ENCODE measurements at places on chromosomes 16 and 17. TPM values are rescaled to one million over a fixed set of nuclear protein-coding genes. Genes with fewer than 3 reads are reported as not detected.
A peak's percentile ranks its signal among the peaks of the same experiment; 100 is the strongest.

DNA sequence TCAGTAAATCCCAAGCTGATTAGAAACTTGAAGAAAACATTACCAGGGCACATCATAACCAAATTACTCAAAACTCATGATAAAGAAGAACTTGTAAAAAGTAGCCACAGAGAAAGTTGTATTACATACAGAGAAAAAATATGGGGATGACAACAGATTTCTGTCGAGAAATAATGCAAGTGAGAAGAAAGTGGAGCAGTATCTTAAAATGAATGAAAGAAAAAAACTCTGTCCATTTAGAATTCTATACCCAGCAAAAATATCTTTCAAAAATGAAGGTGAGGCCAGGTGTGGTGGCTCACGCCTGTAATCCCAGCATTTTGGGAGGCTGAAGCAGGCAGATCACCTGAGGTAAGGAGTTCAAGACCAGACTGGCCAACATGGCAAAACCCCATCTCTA is 165.9 kb downstream of the PARN start:
- no peak overlapping the region for H3K27ac ChIP-seq
- no peaks in the 10 kb centered on the region for H3K4me1 ChIP-seq
- no peak for DNase-seq
- no peaks in the 10 kb centered on the region for H3K36me3 ChIP-seq
- H3K4me3 ChIP-seq, result no peak overlapping the region
- no peaks in the 10 kb centered on the region for H3K27me3 ChIP-seq

- no peaks in the 10 kb centered on the region for H3K4me1 ChIP-seq
- H3K27ac ChIP-seq, result no peak overlapping the region
- no peak for DNase-seq
- no peak overlapping the region for H3K4me3 ChIP-seq
- H3K27me3 ChIP-seq, result no peaks in the 10 kb centered on the region
These were observed 62.1 kb upstream of the ADAMTS18 start for GRCh38 chr16:77496934-77497333.

GRCh38 chr16:8257561-8257960 is 332.8 kb downstream of the TMEM114 start:
- H3K4me1 ChIP-seq, result no peaks in the 10 kb centered on the region
- H3K36me3 ChIP-seq, result no peaks in the 10 kb centered on the region
- H3K4me3 ChIP-seq, result no peak overlapping the region
- no peak for DNase-seq

- H3K4me1 ChIP-seq, result no peaks in the 10 kb centered on the region
- no peaks in the 10 kb centered on the region for H3K27me3 ChIP-seq
- H3K4me3 ChIP-seq, result no peak overlapping the region
These were observed 45.6 kb downstream of the LYRM1 start for GRCh38 chr16:20946015-20946629.

- DNase-seq, result no peak
- peaks cover 13% of the 10 kb centered on the region for H3K4me1 ChIP-seq
- no peak overlapping the region for H3K4me3 ChIP-seq
- no peak overlapping the region for H3K27ac ChIP-seq
- peaks cover 2% of the 10 kb centered on the region for H3K27me3 ChIP-seq
- no peaks in the 10 kb centered on the region for H3K36me3 ChIP-seq
These were observed 62.0 kb upstream of the DNAJA2 start for GRCh38 chr16:47035436-47035835.

- H3K27ac ChIP-seq, result no peak overlapping the region
- no peaks in the 10 kb centered on the region for H3K27me3 ChIP-seq
- H3K36me3 ChIP-seq, result no peaks in the 10 kb centered on the region
- H3K4me3 ChIP-seq, result no peak overlapping the region
- H3K4me1 ChIP-seq, result peaks cover 11% of the 10 kb centered on the region
These were observed 33.4 kb downstream of the TRAF4 start for GRCh38 chr17:28777178-28777577.

GRCh38 chr16:1468426-1468810 is 6.4 kb downstream of the CLCN7 start:
- H3K4me3 ChIP-seq, result no peak overlapping the region
- no peak for DNase-seq
- no peaks in the 10 kb centered on the region for H3K27me3 ChIP-seq
- peaks cover 7% of the 10 kb centered on the region for H3K36me3 ChIP-seq

- H3K27ac ChIP-seq, result no peak overlapping the region
- no peaks in the 10 kb centered on the region for H3K36me3 ChIP-seq
- peaks cover 7% of the 10 kb centered on the region for H3K4me1 ChIP-seq
- no peak for DNase-seq
- H3K27me3 ChIP-seq, result no peaks in the 10 kb centered on the region
- H3K4me3 ChIP-seq, result no peak overlapping the region
These were observed 221.0 kb upstream of the HS3ST3A1 start for GRCh38 chr17:13822700-13823099.

GRCh38 chr16:56864960-56865359 is at the start of gene SLC12A3:
Gene SLC12A3 (plus strand): TSS chr16:56865207. CDS start chr16:56865236, 29 bp downstream.
- no peak for DNase-seq
- H3K4me3 ChIP-seq, result no peak within 1 kb of the TSS
- no peaks in the 10 kb centered on the region for H3K27me3 ChIP-seq
- no peak within 1 kb of the TSS for H3K27ac ChIP-seq

DNA sequence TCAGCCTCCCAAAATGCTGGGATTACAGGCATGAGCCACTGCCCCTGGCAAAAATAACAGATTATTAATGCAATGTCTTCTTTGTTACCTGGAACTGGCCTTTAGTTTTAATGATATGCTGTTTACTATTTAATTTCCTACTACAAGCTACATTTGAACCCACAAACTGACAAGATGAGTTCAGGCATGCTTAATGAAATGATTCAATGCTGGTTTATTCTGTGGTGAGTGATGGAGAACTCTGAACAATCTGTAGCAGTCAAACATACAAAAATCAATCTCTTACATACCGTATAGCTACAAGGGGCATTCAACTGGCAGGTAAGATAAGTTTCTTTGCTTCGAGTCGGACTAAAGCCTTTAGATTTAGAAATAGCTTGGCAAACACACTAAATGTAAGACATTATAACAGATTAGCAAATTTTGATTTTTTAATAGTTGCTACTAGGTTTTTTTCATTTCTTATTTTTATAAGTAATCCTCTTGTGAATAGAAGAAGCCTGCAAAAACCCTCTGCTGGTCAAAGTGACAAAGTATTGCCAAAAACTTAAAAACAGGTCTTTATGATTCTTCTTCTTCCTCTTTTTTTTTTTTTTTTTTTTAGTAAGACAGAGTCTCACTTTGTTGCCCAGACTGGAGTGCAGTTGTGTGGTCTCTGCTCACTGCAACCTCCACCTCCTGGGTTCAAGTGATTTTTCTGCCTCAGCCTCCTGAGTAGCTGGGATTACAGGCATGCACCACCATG is 138.5 kb downstream of the SSH2 start:
- no peak overlapping the region for H3K4me3 ChIP-seq
- H3K27ac ChIP-seq, result no peak overlapping the region
- no peak for DNase-seq
- H3K4me1 ChIP-seq, result no peaks in the 10 kb centered on the region
- peaks cover 8% of the 10 kb centered on the region for H3K36me3 ChIP-seq
- no peaks in the 10 kb centered on the region for H3K27me3 ChIP-seq

DNA sequence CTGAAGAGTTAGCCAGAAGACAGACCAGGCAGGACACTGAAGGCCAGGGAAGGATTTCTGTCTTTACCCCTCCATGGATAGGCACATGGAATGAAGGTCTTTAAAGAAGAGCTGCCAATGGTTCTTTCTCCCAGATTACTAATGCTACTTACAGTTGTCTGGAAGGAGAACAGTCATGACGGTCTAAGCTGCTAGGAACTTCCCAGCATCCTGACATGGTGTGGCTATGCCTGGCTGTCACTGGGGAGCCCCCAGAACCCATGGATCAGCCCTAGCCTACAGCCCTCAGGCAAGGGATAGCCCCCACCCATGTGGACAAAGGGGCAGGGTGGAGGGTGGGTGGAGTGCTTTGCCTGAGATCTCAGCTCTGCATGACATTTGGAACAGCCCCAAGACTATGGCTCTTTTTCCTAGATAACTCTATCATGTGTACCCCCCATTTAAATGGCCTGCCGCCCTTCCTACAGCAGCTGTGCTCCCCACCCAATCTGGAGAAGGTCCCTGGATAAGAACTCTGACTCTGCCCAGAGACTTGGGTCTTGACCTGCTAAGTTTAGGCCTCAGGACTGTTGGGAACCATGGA is 9.2 kb upstream of the KAT7 start:
- H3K36me3 ChIP-seq, result no peaks in the 10 kb centered on the region
- DNase-seq, result no peak
- H3K27ac ChIP-seq, result no peak overlapping the region
- no peaks in the 10 kb centered on the region for H3K4me1 ChIP-seq
- H3K4me3 ChIP-seq, result no peak overlapping the region

DNA sequence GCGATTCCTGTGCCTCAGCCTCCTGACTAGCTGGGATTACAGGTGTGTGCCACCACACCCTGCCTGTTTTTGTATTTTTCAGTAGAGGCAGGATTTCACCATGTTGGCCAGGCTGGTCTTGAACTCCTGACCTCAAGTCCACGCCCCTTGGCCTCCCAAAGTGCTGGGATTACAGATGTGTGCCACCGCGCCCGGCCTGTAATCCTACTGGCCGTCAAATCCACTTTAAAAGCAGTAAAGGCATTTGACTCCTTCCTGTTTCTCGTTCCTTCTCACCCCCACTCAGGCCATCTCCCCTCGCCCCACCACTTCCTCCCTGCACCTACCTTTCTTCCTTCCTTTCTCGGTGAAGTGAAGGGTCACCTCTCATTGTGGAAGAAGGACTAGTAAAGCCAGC is 69.4 kb upstream of the CREBBP start:
- H3K4me1 ChIP-seq, result peaks cover 2% of the 10 kb centered on the region
- no peaks in the 10 kb centered on the region for H3K36me3 ChIP-seq
- no peak overlapping the region for H3K27ac ChIP-seq
- no peak overlapping the region for H3K4me3 ChIP-seq

DNA sequence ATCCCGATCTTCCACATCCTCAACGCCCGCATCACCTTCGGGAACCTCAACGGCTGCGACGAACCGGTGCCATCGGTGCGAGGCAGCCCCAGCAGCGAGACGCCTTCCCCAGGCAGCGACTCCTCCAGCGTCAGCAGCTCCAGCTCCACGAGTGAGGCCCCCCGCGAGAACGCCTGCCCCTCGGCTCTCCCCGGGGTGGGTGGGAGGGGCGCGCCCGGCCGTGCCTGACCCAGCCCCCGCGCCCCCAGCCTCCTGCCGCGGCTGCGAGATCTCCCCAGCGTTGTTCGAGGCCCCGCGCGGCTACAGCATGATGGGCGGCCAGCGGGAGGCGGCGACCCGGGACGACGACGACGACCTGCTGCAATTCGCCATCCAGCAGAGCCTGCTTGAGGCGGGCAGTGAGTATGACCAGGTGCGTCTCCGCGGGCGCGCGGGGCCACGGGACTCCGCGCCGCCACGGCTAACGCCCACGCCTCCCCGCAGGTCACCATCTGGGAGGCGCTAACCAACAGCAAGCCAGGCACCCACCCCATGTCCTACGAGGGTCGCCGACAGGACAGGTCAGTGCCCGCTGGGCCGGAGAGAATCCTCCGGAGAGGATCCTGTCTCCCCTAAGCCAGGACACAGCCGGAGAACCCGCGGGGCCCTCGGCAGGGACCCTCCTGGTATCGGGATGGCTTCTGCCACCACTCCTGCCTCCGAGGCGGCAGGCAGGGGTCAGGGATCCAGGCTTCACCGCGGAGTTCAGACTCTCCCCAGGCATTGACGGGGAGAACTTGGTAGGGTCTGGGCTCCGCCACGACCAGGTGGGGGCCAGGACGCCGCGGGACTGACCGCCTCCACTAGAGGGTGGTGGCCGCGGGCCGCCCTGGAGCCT is 10.1 kb downstream of the CORO6 start:
- H3K4me3 ChIP-seq, result peak overlapping the region; percentile 24
- H3K36me3 ChIP-seq, result no peaks in the 10 kb centered on the region
- H3K4me1 ChIP-seq, result peaks cover 47% of the 10 kb centered on the region
- DNase-seq, result no peak

DNA sequence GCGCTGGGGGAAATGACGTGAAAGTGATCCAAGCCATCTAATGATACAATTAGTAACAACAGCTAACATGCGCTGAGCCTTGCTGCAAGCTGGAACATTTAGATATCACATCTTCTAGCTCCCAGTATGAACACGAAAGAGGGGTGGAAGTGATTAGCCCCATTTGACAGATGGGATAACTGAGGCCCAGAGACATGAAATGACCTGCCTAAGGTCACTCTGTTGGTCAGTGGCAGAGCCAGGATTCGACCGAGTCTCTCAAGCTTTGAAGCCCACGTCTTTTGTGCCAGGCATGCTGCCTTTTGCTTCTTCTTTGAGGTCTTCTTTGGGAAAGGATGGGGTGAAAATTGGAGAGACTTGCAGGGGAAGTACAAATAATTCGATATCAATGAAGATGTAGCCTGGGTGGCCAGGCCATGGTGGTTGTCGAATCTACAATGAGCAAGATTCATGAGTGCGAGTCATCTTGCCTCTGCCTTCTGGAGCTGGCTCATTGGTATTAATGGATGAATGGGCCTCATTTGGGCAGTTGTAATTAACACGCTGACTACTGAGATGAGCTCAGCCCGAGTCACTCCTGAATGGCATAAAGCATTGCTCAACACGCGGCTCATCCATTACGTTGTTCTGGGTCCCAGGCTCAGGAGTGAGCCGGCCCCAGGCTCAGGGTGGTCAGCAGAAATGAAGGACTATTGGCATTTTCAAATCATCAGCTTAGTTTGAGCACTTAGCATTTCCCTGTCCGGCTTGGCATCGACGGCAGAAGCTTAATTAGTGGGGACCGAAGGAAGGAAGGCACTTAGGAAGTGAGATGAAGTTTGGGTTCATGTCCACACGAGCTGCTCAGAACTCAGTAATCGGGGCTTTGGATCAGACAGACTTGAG is 28.0 kb upstream of the GPRC5B start:
- DNase-seq, result no peak
- H3K36me3 ChIP-seq, result no peaks in the 10 kb centered on the region
- no peak overlapping the region for H3K27ac ChIP-seq
- H3K4me1 ChIP-seq, result no peaks in the 10 kb centered on the region
- H3K27me3 ChIP-seq, result no peaks in the 10 kb centered on the region

- H3K27ac ChIP-seq, result no peak overlapping the region
- H3K4me1 ChIP-seq, result peaks cover 35% of the 10 kb centered on the region
- H3K27me3 ChIP-seq, result no peaks in the 10 kb centered on the region
- peaks cover 15% of the 10 kb centered on the region for H3K36me3 ChIP-seq
These were observed 6.9 kb downstream of the CAMKK1 start for GRCh38 chr17:3885970-3886369.

- H3K27me3 ChIP-seq, result no peaks in the 10 kb centered on the region
- H3K4me1 ChIP-seq, result no peaks in the 10 kb centered on the region
- no peak overlapping the region for H3K4me3 ChIP-seq
- DNase-seq, result no peak
- peaks cover 4% of the 10 kb centered on the region for H3K36me3 ChIP-seq
These were observed 237.3 kb downstream of the XYLT1 start for GRCh38 chr16:17233318-17234002.

DNA sequence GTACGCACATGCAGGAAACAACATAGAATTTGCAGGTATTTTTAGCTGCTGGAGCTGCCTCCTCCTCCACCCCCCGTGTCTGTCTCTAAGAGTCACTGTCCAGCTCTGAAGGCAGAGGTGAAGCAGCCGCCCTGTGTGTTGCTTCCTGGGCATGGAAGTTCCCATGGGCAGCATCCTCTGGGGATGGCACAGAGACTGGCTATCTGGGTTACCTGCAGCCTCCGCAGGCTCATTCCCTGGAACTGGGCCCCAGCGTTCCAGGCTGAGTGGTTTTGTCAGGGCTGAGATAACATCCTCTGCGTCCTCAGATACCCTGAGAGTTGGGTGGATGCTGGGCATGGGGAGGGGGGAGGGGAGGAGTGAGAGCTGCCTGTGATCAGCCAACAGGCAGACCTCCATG is 41.5 kb upstream of the MRTFB start:
- no peaks in the 10 kb centered on the region for H3K27me3 ChIP-seq
- H3K4me1 ChIP-seq, result no peaks in the 10 kb centered on the region
- H3K36me3 ChIP-seq, result no peaks in the 10 kb centered on the region
- DNase-seq, result no peak
- H3K4me3 ChIP-seq, result no peak overlapping the region
- H3K27ac ChIP-seq, result no peak overlapping the region

Gene PRR14
- total RNA-seq, result 121 TPM

Gene USP6
- total RNA-seq, result 0.06 TPM

Gene OR4D1
- total RNA-seq, result 1.5 TPM
